ENCODE measurements at places on chromosomes 6 and 20. TPM values are rescaled to one million over a fixed set of nuclear protein-coding genes. Genes with fewer than 3 reads are reported as not detected.

SERINC3 gene
- total RNA-seq: 117 TPM

DNA sequence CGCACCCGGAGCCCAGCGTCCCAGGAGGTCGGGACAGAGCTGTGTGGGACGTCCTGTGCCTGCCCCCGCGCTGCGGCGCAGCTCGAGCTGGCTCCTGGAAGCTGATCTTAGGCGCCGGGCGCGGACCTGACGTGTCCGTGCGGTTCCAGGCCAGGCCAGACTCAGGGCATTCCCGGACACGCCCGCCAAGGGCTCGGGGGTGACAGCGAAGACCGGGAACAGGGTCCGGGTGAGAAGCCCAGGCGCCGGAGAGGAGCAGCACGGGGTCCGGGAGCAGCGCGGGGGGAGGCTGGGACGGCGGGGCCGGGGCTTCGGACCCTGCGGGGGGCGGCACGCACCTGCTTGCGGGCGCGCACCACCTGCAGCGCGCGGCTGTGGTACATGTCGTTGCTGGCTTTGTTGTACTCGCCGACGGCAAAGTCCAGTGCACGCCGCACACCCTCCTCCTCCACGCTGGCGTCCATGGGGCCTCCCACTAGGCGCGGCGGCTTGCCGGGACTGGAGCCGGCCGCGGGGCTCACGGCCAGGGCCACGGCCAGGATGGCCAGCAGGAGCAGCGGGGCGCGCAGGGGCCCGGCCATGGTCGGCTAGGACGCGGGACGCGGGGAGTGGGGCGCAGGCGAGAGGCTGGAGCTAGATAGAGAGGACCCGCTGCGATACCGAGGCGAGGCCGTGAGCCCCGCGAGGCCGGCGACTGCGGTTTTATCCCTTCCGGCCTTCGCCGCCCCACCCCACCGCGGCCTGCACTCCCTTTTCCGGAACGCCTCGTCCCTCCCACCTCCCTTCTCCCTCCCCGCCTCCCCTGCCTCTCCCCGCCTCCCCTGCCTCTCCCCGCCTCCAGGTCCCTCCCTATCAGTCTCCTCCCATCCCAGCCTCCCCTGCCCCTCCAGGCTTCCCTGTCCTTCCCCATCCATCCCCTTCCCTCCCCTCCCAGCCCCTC is at the start of gene CST3:
CST3 (minus strand) TSS at position 674 of the 940 bp plus-strand sequence; CDS start at position 581, 93 bp downstream.
- DNase-seq: peak; percentile 93

- no peak for DNase-seq
Measured at GRCh38 chr6:138278326-138278725, 60.0 kb upstream of the PBOV1 start.

- peak; percentile 65 for DNase-seq
Measured at GRCh38 chr6:138403324-138403800, 661 bp upstream of the HEBP2 start.

DNA sequence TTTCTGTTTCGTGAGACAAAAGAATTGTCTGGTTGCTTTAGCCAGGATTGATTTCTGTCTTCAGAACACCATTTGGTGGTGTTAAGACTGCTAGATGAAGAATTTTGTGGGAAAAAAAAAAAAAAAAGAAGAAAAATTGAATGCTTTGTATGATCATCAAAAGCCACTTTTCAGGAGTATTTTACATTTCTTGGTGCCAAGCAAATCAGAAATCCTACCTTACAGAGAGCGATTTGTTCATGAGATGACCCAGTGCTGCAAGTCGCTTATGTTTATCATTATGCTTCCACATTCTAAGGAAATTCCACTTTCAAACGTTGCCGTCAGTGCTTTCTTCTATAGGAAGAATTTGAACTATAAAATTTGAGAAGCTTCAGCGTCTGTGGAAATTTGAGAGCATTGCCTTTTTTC is 228.7 kb downstream of the BCKDHB start:
- no peak for DNase-seq

- peak; percentile 77 for DNase-seq
Measured at GRCh38 chr6:15662326-15663129, at the start of gene DTNBP1. DTNBP1 (minus strand) TSS chr6:15663028; CDS start chr6:15662869, 159 bp downstream.

GRCh38 chr20:46031701-46032254 is 2.8 kb downstream of the SLC12A5 start:
- no peak for DNase-seq

GRCh38 chr6:152334555-152334954 is 302.6 kb downstream of the SYNE1 start:
- no peak for DNase-seq

- no peak for DNase-seq
Measured at GRCh38 chr6:89525786-89526562, 93.0 kb downstream of the ANKRD6 start.

DNA sequence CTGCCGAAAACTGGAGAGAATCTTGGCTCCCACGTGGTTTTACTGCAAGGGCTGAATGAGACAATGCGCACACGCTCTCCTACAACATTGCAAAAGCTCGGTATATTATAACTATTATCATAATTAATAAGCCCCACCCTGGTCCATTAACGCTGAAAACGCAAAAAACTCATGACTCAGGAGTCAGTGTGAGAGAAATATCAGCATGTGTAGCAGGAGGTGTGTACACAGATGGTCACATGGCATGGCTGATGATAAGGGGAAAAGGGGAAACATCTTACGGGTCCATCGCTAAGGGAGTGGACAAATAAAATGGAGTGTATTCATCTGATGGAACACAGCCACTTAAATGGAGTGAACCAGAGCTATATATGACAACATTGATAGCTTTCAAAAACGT is 29.2 kb downstream of the CDH22 start:
- no peak for DNase-seq

DNA sequence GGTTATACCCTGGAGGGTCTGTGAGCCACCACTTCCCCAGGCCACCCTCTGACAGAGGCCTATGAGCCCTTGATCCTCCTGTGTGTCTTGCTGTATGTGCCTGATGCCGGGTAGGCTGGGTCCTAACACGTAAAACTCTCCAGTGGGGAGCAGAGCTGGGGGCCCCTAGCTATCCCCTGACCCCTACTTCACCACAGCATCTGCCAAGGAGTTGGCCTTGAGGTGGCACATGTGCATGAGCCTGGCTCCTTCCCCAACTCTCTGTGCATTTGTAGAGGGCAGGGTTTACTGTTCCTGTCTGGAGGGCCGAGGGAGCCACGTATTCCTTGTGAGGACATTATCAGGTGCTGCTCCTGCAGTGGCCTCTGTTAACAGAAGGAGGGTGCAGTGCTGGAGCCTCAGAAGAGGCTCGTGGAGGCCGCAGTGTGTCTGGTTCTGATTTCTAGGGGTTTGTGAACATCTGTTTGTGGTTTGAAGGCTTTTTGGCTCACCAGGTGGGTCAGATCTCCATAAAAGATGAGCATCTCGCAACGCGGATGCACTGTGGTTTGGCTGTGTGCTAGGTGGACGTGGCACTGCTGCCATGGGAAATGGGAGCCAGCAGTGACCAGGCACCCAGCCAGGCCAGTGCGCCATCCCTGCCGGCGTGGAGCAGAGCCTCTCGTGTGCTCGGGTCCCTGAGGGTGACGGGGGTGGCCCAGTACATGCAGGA is 152.1 kb downstream of the DTNBP1 start:
- no peak for DNase-seq

Data from left colon (tissue), 2 donors.